ENCODE measurements at places on chromosomes 7 and 10.

DNA sequence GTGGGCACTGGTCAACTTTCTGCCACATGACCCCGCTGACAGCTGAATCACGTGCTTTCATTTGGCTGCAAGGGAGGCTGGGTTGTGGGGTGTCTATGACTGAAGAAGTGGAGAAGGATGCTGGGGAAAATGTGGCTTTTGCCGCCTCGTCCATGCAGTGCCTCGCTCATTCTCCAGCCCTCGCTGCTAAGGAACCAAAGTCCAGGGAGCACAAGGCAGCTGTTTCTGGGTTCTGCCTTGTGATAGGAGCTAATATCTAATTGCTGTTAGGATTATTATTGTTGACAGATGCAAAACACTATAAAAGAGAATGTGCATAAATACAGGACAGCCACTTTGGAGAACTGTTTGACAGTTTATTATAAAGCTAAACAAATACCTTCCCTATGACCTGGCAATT is 4.9 kb upstream of the CAMK2B start:
- no peak for DNase-seq

DNA sequence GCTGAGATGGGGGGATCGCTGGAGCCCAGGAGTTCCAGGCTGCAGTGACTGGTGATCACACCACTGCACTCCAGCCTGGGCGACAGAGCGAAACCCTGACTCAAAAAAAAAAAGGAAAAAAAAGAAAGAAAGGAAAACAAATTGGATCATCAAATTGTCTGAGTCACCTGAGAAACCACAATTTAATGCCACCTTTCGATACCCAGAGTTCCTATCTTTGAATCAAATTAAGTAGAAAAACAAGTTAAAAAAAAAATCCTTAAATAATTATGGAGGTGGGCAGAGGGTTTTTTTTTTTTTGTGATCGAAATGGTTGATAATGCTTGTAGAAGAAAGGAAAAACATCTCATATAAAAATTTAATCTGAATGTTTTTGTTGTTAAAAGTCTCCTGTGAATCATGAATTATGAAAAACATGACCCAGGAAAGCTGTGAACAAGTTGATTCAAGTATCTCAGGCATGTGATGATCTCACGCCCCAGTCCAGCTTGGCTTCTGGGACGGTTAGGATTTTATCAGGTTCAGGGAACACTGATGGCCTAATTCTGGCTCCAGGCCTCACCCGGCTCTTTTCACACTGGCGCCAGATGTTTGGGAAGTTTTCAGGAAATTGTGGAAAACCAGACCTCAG is 25.3 kb upstream of the CUX1 start:
- DNase-seq = peak; percentile 66

- no peak for DNase-seq
These were observed 94.9 kb upstream of the IKZF1 start for GRCh38 chr7:50209461-50210135.

- no peak for DNase-seq
These were observed 247.0 kb upstream of the PPP2R2D start for GRCh38 chr10:131653554-131654470.

DNA sequence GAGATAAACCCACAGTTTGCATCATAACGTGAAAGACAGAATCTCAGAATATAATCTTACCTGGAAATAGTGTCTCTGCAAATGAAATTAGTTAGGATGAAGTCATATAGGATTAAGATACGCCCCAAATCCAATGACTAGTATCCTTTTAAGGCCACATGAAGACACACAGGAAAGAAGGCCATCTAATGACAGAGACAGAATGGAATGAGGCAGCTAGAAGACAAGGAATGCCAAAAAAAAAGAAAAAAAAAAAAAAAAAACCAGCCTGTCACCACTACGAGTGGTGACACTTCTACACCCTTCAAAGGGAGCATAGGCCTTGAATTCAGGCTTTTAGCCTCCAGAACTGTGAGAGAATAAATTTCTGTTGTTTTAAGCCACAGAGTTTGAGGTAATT is 82.9 kb downstream of the HYCC1 start:
- no peak for DNase-seq

GRCh38 chr10:100907175-100907574 is 5.6 kb upstream of the SLF2 start:
- DNase-seq = no peak

DNA sequence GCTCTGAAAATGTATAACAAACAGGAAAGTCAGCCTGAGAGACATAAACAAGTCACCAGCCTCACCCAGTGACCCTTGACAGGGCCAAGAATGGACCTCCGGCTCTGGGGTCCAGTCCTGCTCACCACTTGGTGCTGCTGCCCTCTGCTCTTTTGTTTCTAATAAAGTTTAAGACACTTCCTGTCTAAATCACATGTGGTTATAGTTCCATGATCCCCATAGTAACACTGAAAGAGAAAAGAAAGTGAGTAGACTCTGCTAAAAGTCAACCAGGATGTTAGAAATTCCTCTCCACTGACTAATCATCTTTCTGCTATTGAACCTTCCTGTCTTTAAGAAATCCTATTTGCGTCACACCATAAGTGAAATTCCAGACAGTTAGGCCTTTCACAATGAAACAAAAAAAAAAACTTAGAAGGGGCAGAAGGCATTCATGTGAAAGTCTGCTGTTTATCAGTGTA is 179.2 kb upstream of the BET1 start:
- peak; percentile 100 for DNase-seq

Measured in fibroblast of skin of right quadriceps (primary cell).